ENCODE measurements at places on chromosomes 4 and X.

DNA sequence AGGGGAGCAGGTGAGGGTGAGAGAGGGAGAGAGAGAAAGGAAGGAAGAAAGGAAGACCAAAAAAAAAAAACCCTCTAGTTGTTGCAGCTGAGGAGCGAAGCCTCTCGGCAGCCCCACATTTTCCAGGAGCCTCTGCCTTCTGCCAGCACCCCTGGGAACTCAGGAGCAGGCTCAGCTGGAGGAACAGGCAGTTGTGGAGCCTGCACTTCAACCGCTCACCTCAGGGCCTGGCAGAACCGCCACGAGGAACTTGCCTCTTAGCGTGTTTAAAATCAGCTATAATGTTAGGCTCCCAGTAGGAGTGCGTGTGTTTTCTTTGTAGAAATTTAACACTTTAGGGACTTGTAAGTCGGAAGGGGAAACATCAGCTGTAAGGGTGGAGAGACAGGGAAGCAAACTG is 65.7 kb downstream of the SEL1L3 start:
- no peak for DNase-seq

DNA sequence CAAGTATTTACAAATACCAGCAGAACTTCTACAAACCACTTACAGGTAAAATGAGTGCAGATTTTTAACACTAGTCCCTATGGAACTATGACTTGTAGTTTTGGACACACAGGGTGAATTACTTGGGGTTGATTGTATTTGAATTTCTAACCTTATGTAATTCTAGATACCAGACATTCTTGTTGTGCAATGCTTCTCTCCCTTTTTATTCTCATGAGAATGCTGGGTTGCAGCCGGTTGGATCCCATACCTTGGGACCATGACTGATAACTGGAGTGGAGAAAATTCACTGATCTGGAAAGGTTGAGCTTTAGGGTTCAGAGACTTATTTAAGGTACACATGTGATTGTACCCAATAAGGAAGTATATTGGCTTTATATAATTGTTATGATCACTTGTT is 8.8 kb downstream of the TET2 start:
- DNase-seq, result no peak

GRCh38 chr4:165953181-165953580 is 80.1 kb downstream of the TLL1 start:
- no peak for DNase-seq

DNA sequence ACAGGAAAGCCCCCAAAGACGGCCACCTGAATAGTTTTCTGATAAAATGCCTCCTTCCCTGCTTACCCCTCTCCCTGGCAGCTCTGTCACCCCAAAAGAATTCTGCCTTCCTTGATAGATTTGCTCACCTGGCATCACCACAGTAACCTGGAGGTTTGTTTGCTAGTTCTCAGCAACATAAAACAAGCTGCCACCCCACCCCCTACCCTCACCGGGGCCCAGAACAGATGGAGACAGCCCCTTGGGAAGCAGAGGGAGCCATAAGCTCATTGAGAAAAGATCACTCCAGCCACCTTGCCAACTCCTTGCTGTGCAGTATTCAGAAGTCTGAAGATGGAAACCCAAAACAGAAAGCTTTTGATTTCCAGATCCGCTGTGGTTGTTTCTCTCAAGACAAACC is 108.6 kb downstream of the DHX15 start:
- no peak for DNase-seq

GRCh38 chr4:53928825-53929224 is 135.6 kb downstream of the CHIC2 start:
- DNase-seq, result no peak

DNA sequence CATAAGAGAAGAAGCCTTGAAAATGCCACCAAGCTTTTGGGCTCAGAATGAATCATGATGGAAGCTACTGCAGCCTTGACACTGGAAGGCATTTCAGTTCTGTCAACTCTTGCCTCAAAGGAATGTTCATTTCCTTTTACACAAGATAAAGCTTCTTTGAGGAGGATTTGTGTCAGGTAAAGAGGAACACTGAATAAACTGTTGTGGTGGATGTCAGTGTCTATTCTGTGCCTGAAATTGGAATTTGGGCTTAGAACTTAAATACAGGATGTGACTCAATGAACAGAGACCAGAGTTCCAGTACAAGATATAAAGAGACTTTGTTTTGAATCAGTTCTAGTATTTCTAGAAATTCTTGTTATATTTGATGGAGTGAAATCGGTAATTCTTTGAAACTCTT is 313.2 kb downstream of the PACRGL start:
- no peak for DNase-seq

DNA sequence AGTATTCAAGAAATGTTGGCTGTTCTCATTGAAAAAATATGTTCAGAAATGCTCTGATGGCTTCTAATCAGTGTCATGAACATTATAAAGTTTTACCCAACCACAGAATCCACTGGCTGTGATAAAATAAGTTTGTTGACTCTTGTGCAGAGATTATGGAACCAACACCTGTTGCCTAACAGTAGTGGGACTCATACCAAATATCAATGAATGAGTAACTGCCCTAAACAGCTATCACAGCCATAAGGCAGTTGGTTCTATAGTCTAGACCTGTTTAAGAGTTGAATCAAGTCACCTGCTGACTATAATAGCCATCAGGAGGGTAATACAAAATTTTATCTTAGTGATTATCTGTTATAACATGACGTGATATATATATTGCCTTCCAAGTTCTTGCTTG is 168.3 kb downstream of the ATOH1 start:
- no peak for DNase-seq

GRCh38 chr4:81470456-81471297 is 1.0 kb downstream of the RASGEF1B start:
- DNase-seq, result no peak

- no peak for DNase-seq
These were observed 345.3 kb upstream of the BMP3 start for GRCh38 chr4:80685214-80685613.
